ENCODE measurements at places on chromosomes 3 and 15. TPM values are rescaled to one million over a fixed set of nuclear protein-coding genes. Genes with fewer than 3 reads are reported as not detected.

GRCh38 chr3:95084738-95085137 lies 1021.9 kb downstream of the NSUN3 start:
- no peaks in the 10 kb centered on the region for H3K36me3 ChIP-seq
- H3K27ac ChIP-seq = no peak overlapping the region
- H3K4me3 ChIP-seq = no peak overlapping the region
- no peaks in the 10 kb centered on the region for H3K4me1 ChIP-seq
- DNase-seq = no peak

DNA sequence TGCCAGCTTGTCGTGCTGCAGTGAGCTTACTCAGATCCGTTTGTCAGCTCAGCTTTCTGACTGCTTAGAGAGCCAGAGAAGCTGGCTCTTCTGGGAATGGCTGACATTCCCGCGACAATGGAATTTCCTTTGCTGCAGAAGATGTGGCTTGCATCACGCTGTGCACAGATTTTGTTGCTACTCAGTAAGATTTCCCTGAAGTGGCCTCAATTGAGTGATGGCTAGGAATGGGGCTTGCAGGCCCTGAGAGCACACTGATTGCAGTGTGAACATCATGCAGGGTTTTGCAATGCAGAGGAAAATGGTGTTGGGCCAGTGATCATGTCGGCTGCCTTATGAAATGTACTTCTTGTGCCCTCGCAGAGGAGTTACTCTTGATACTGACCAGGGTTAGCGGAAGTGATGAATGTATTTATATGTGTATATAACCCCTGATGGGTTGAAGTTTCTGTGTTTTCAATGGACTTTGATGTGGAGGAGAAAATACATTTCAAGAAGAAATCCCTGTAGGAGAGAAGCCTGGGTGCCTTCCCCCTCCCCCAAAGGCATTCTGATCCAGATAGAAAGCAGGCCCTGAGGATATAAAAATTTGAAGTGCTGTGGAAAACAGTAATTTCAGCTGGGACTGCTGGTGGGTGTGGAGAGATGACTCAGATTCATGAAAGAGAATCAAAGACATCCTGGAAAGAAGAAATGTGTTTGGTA lies 102.5 kb upstream of the PDZRN3 start:
- no peaks in the 10 kb centered on the region for H3K4me1 ChIP-seq
- no peaks in the 10 kb centered on the region for H3K27me3 ChIP-seq
- H3K27ac ChIP-seq = no peak overlapping the region
- no peak overlapping the region for H3K4me3 ChIP-seq
- H3K36me3 ChIP-seq = no peaks in the 10 kb centered on the region

DNA sequence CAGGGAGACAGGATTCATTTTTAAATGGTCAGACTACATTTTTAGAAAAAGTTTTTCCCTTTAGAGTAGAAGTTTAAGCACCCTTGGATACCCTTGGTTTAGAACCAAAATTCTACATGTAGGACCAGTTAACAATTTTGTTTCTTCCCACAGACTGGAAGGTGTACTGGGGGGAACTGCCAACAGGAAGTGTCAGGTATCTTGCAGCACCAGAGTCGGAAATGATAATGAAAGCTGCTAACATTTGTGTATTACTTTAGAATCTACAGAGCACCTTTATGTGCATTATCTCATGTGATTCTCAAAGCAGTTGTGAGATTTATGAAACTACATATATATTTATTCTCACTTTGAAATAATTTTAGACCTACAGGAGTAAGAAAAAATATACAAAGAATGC lies 21.5 kb downstream of the SPRED1 start:
- H3K27ac ChIP-seq = no peak overlapping the region
- no peaks in the 10 kb centered on the region for H3K4me1 ChIP-seq
- H3K36me3 ChIP-seq = no peaks in the 10 kb centered on the region
- DNase-seq = no peak

DNA sequence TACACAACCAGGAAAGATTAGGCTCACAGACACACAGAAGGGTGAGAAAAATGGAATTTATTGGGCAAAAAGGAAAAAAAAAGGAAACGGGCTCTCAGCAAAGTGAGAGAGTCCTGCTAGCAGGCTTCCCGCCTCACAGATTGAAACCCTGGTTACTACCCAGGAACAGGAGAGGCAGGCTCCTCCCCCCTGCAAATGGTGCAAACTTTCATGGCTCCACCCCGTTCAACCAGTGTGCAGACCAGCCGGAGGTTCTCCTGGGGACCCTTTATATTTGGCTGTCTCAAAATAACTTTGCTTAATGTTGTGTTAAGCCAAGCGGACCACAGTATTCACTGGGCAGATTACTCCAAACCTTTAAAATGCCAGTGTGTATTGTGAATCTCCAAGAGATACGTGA lies 40.3 kb downstream of the IL1RAP start:
- no peaks in the 10 kb centered on the region for H3K27me3 ChIP-seq
- H3K27ac ChIP-seq = no peak overlapping the region

- no peaks in the 10 kb centered on the region for H3K36me3 ChIP-seq
- no peak overlapping the region for H3K27ac ChIP-seq
- H3K4me3 ChIP-seq = no peak overlapping the region
These were observed 4.5 kb downstream of the DLEC1 start for GRCh38 chr3:38043486-38043885.

- no peak for DNase-seq
- H3K36me3 ChIP-seq = no peaks in the 10 kb centered on the region
- no peak overlapping the region for H3K27ac ChIP-seq
- H3K4me3 ChIP-seq = no peak overlapping the region
- peaks cover 11% of the 10 kb centered on the region for H3K27me3 ChIP-seq
These were observed 60.1 kb upstream of the PCSK6 start for GRCh38 chr15:101549647-101550046.

GRCh38 chr3:195162033-195162669 lies 108.8 kb downstream of the XXYLT1 start:
- no peaks in the 10 kb centered on the region for H3K36me3 ChIP-seq
- no peaks in the 10 kb centered on the region for H3K27me3 ChIP-seq
- peaks cover 7% of the 10 kb centered on the region for H3K4me1 ChIP-seq
- H3K4me3 ChIP-seq = no peak overlapping the region

DNA sequence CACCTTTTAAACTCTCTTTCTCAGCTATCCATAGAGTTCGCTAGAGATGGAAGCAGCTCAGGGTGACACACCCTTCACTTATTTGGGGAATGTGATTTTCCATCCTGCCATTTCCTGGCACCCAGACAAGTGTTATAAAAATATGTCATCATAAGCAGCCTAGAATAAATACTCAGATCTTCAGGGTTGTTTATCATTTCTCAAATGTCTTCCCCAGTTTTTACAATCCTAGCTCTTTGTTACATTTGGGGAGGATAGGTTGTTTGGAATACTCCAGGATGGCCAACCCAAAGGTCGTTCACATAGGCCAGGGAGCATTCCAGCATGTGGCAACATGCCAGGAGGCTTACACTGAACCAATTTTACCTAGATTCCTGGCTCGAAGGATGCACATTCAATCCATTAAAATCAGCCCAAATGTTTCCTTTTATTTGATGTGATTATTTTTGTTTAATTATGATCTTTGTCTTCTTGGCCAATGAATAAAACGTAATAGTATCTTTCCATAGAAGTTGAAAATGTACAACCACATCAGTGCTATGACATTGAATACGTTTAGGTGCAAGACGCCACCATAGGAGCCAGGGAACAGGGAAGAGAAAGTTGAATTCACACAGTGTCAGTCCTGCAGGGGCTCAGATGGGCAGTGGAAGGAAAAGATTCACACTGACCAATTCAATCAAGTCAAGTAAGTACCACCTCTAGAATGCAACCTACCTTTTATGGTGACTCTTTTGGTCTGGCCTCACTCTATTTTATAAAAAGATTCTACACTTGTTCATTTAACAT lies 537.7 kb upstream of the MDFIC2 start:
- H3K36me3 ChIP-seq = no peaks in the 10 kb centered on the region
- H3K27ac ChIP-seq = no peak overlapping the region
- no peak for DNase-seq
- H3K4me1 ChIP-seq = peaks cover 2% of the 10 kb centered on the region
- no peaks in the 10 kb centered on the region for H3K27me3 ChIP-seq
- H3K4me3 ChIP-seq = no peak overlapping the region

GRCh38 chr15:92780843-92781242 lies 119.3 kb upstream of the CHD2 start:
- no peaks in the 10 kb centered on the region for H3K36me3 ChIP-seq
- H3K4me1 ChIP-seq = no peaks in the 10 kb centered on the region
- no peak for DNase-seq
- H3K27ac ChIP-seq = no peak overlapping the region
- peaks cover 2% of the 10 kb centered on the region for H3K27me3 ChIP-seq

- H3K27me3 ChIP-seq = peaks cover 28% of the 10 kb centered on the region
- DNase-seq = no peak
- H3K4me3 ChIP-seq = no peak overlapping the region
- H3K4me1 ChIP-seq = peaks cover 4% of the 10 kb centered on the region
These were observed 15.7 kb upstream of the ESYT3 start for GRCh38 chr3:138418601-138419206.

Gene FYTTD1
- total RNA-seq = 57.3 TPM

Gene UROC1
- total RNA-seq = not detected

Gene ZNF80
- 1.4 TPM for total RNA-seq

Gene COPG1
- 107 TPM for total RNA-seq
